ENCODE measurements at places on chromosomes 3 and 15.

GRCh38 chr15:31352339-31352751 lies 25.7 kb downstream of the KLF13 start:
- no peak for DNase-seq

GRCh38 chr3:185729337-185730055 lies 95.3 kb downstream of the IGF2BP2 start:
- no peak for DNase-seq

GRCh38 chr3:33467786-33468185 lies 27.6 kb upstream of the UBP1 start:
- DNase-seq, result no peak

DNA sequence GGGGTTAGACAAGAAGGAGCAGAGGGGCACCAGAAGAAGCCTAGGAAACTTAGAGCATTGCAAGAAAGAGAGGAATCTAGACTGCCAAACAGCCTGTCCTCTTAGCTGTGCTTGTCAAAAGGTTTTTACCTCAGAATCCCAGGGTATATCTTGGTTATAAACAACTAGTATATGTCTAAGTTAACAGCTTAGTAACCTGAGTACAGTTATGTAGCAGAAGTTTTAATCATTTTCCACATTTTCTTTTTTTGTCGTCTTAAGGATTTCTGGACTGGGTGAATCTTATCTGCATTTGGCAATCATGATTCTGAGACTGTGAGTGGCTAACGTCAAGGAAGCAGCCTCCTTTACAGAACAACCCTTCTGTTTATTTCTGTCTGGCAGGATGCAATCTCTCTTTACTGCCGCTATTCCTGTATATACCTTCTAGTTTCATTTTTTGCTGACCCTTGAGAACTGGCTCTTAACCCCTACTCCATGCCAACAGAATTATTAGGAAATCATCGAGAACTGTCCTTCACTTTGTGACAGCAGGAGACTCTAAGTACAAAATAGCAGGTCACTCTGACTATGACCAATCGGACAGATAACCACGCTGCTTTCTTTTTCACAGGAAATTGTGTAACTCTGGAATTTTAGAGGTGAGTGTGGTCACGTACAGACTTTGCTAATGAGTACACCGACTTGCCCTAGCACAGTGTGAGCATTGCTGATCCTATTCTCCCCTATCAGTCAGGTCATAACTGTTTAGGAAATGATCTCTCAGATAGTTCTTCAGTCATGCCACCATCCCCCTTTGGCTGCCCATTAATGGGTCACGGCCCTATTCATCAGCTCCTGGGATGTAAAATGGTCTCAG lies 3.3 kb upstream of the CP start:
- no peak for DNase-seq

DNA sequence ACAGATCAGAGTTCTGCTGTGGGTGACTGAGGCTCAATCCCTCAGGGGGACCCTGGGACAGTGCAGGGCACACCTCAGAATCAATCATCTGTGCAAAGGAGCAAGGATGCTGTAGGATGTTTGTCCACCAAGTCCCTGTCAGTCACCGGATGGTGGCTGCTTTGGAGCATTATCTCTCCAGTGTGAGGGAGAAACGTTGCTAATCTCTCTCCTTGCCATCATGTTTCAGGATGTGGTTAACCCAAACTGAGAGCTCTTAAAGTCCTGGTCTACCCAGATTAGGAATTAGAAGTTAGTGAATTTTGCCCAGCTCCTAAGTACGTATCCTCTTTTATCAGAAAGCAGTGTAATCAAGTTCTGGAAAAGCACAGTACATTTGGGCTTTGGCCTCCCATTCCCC lies 26.2 kb upstream of the LRRC3B start:
- no peak for DNase-seq

- DNase-seq, result no peak
Observed at GRCh38 chr3:168048414-168049330, 47.1 kb downstream of the GOLIM4 start.

GRCh38 chr3:128517648-128518047 lies 24.6 kb upstream of the GATA2 start:
- DNase-seq, result no peak

- DNase-seq, result no peak
Observed at GRCh38 chr3:108404368-108404767, 106.0 kb downstream of the MYH15 start.

- DNase-seq, result no peak
Observed at GRCh38 chr3:30399394-30400181, 206.8 kb upstream of the TGFBR2 start.

DNA sequence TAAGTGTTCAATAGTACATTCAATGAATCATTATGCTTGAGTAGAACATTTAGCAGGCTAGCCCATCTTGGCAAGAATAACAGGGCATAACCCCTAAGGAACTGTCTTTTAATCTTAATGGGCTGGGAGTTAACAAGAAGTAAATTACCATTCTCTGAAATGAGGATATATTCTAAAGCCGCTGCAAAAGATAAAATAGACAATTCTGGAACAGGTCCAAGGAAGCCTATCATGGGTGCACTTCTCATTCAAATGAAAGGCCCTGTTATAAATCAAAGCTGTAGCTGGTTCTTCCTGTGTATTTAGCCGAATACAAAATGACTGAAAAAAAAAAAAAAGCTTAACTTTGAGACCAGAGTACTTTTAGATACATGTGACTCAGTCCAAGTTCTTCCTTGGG lies 15.6 kb downstream of the MTHFS start:
- no peak for DNase-seq

DNA sequence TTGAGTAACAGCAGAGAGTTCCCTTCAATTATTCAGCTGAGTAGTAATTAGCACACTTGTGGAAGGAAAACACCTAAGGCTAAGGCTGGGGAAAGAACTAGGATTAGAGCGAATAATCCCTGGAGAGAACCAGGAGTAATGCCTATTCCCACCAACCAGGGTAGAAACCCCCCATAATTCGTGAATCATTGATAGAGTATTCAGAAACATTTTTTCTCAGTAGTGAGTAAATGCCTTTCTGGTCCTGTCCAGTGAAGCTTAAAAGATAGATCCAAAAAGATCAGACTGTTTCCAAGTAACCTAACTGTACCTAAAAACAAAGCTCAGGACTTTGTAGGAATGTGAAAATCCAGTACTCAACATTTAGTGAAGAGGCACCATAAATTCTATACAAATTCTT lies 71.2 kb downstream of the DGKG start:
- no peak for DNase-seq

DNA sequence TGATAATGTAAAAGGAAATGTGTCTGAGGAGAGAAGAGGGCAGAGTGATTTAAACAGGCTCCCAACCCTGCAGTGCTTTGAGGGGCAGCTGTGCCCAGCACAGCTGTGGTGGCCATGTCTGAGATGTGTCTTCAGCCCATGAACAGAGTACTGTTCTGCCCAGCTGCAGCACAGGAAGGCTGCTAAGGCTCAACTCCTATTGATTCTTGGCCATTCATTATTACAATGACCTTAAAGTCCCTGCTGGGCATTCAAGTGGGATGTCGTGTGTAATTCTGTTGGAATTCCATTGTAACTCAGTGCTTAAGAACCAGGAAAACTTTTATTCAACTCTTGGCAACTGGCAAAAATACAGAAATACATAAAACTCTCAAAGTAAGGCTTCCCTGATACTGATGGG lies 229.3 kb downstream of the MCTP2 start:
- DNase-seq, result no peak

- DNase-seq, result no peak
Observed at GRCh38 chr3:172562871-172563865, 39.9 kb upstream of the TNFSF10 start.

DNA sequence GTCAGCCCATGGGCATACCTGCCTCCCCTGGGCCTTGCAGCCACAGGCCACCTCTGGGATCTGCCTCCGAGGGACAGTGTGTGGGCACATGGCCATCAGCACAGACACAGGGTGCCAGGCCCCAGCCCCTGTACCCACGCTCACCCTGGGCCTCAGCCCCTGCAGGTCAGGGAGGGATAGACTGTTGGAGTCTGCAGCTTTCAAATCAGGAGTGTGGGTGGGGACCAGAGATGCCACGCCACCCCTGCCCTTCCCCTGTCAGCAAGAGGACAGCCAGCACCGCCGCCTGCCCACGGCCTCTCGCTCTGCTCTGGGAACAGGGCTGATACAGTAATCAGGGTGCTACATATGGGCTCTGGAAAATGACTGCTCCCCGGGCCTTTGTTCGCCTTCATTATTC lies 72.7 kb downstream of the DNAJB8 start:
- no peak for DNase-seq

DNA sequence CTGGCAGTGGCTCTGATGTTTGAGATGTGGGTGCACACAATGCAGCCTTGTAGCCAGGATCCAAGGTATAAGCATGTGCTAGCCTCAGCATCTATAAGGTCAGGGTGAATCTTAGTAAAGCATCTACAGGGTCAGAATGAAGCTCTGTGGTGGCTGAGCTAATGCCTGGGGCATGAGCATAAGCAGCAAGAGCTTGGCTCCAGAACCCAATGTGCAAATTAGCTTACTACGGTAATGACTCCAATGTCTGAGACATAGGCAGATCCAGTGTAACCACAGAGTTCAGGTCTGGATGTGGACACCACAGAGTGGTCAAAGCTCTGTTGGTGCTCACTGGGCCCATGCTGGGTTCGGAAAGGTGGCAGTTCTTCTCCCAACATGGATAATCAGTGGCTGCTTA lies 304.5 kb upstream of the NECTIN3 start:
- DNase-seq, result no peak

DNA sequence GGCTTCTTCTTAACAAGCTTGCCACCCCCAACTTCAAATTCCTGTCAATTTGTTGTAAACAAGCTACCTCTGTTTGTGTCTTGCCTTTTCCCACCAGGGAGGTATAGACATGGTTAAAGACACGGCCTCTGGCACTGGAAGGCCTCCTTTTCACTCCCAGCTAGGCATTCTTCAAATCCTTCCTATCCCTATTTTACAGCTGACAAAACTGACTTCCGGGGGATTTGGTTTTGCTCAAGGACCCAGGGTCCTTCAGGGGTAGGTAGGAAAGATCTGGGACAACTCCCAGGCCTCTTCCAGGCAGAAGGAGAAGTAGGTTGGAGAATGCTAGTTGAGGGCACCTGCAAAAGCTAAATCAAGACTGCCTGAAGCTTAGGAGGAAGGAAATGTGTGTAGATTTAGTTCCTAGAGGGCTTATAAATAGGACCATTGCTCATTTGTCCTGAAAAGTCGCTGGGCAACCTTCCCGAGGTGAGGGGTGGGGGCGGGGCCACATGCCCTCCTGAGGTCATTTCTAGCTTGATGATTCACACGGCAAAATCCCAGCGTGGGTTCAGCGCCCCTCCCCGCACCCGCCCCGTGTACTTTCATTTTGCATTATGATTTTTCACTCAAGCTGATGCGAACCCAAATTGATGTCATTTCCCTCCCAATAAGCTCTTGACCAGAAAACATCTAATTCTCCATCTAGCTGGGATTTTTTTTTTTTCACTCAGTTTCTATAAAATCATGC lies 365.5 kb downstream of the SHQ1 start:
- DNase-seq, result no peak

DNA sequence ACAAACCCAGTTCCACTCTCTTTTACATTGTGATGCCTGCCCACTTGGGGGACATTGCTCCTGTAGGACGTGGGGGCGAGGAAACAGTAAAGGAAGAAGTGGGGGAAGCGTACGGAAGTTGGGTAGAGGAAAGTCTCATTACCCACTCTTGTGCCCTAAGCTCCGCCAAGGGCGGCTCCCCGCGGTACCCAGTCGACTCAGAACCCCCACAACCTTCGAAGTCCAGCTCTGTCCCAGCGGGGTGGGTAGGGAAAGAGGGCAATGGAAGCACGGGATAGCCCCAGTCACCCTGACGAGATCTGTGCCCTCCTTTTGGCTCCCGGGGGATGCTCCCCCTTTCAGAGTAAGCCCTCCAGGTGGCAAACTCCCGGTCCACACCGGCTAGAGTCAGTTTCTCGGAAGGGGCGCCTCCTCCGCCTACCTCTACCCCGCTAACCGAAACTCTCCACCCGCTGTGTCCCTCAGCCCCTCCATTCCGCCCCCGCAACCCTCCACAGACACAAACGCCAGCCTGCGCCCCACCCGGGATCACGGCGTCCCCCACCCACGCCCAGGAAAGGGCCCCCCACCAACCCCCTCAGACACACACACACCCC lies 527 bp downstream of the CSNK1G1 start:
- DNase-seq, result no peak

DNA sequence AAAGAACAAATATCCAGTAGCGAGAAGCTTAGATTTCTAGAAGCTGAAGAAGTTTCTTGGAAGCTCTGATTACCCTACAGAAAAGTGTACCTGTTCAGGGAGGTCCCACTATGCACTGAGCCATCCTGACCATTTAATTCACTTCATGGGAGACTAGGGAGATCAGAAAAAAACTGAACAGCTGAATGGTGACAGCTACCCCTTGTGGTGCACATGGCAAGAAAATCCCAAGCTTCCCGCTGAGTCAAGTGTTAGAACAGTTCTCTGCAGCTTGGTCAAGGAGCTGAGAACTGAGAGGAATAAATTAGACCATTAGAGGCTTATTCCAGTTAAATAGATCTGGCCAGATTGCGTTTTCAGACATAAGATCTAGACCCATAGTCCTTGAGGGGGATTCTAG lies 197.2 kb upstream of the VEPH1 start:
- no peak for DNase-seq

GRCh38 chr3:150248116-150248887 lies 159.8 kb upstream of the TSC22D2 start:
- no peak for DNase-seq

DNA sequence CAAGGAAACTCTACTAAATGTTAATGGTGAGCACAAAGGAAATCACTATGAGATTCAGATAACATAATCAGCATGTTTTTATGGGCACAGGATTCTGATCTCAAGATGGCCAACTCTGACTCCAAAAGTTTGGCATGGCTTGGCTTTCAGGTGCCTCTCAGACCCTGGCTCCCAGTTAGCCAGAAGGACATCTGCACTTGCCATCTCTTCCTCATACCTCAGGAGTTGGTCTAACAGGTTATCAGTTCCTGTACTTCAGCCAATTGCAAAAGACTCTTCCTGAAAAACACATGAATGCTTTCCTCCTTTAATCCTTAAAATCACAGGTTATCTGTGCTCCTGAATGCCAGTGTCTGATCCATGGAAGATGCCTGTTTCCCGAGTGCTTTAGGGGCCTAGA lies 25.0 kb downstream of the TMPRSS7 start:
- DNase-seq, result no peak

GRCh38 chr3:195178124-195178910 lies 92.6 kb downstream of the XXYLT1 start:
- no peak for DNase-seq

- no peak for DNase-seq
Observed at GRCh38 chr15:59569477-59569876, 42.1 kb upstream of the GCNT3 start.
